ENCODE measurements at places on chromosomes 7 and 10. TPM values are rescaled to one million over a fixed set of nuclear protein-coding genes. Genes with fewer than 3 reads are reported as not detected.

GRCh38 chr7:6252748-6253147 lies 19.7 kb downstream of the CYTH3 start:
- no peak for DNase-seq

- no peak for DNase-seq
These were observed 4.6 kb downstream of the CRYGN start for GRCh38 chr7:151435103-151435916.

GRCh38 chr10:119357412-119358151 lies 150.2 kb downstream of the GRK5 start:
- DNase-seq, result no peak

DNA sequence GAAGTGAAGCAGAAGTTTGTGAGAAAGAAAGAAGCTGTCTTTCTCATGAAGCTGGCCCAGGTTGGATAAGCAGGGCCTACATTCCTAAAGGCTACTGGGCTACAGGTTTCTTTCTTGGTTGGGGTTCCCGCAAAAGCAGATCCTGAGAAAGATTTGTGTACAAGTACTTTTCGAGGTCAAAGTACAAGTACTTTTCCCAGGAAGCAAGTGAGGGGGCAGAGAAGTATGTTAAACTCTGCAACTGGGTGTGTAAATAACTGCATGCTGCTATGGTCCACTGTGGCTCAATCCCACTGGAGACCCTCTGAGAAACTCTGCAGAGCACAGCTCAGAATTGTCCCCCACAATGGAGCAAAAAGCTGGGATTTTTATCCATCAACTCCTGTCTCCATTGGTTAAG lies 28.7 kb downstream of the LSM5 start:
- no peak for DNase-seq

- DNase-seq, result no peak
These were observed 300.5 kb downstream of the KLF6 start for GRCh38 chr10:3484306-3485056.

LDB3 gene
- 0.34 TPM for total RNA-seq

SYCE1 gene
- 0.27 TPM for total RNA-seq

Measured in kidney epithelial cell (primary cell).